ENCODE measurements at places on chromosomes 13 and 19.

DNA sequence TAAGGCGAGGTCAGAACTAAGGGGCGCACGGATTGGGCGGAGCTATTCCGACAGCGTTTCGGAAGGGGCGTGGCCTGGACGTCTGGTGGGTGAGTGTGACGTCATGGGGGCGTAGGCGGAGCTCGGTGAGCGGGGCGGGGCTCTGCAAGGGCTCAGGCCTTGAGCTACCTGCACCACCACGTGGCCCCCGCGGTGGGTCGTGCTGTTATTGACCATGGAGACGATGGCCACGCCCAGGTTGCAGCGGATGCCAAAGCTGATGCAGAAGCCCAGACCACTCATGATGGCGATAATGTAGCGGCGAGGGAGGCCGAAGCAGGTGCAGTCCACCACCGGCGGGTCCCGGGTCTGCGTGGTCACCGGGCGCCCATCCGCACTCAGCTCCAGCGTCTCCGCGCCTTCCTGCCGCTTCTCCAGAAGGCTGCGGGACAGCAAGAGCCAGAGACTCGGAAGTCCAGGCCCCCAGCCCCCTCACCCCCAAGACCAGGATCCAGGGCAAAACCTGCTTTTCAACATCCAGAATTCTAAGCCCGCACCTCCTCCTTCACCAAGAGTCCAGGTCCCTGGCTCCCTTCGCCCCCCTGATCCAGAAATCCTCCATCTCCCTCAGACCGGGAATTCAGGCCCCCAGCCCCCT is 4.8 kb downstream of the SLC17A7 start:
- no peak for DNase-seq

DNA sequence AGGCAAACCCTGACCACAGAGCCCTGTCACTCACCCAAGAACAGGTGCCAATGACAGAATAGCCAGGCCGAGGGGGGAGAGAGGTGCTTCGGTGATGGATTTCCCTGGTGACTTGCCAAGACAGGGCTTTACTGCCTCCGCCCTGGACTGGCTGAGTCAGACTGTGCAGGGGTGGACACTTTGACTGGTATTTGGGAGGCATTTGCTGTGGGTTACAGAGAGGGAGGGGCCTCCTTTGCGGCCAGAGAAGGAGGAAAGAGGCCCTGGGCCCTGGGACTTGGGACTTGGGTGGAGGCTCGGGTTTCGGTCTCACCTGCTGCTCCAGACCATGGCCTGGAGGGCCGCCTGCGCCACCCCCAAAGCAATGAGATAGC is 4.6 kb upstream of the EPS8L1 start:
- DNase-seq = no peak

GRCh38 chr13:43304945-43305344 is 281.6 kb downstream of the DNAJC15 start:
- no peak for DNase-seq

- no peak for DNase-seq
Measured at GRCh38 chr19:39127812-39128515, 2.4 kb downstream of the PAK4 start.

All from DMS 273 treated with DMSO at 0.1 percent for 48 hours (cell line).